Stimulated activated CD8-positive, alpha-beta memory T cell treated with anti-CD3 and anti-CD28 coated beads, Interleukin-12 subunit alpha, Interleukin-12 subunit beta, amount 100 ng/mL, for 1 hour (primary cell): ENCODE measurements at places on chromosomes 6 and 20.

GRCh38 chr6:70985156-70985555, 28.3 kb upstream of the B3GAT2 start:
- DNase-seq = no peak

- no peak for DNase-seq
Observed at GRCh38 chr6:170473301-170473717, 79.8 kb downstream of the PSMB1 start.

GRCh38 chr6:105985098-105985815, 100.9 kb upstream of the PRDM1 start:
- DNase-seq = no peak

GRCh38 chr6:115712291-115712961, 348.3 kb downstream of the FRK start:
- DNase-seq = no peak

GRCh38 chr6:24255676-24256075, 102.2 kb downstream of the DCDC2 start:
- no peak for DNase-seq

DNA sequence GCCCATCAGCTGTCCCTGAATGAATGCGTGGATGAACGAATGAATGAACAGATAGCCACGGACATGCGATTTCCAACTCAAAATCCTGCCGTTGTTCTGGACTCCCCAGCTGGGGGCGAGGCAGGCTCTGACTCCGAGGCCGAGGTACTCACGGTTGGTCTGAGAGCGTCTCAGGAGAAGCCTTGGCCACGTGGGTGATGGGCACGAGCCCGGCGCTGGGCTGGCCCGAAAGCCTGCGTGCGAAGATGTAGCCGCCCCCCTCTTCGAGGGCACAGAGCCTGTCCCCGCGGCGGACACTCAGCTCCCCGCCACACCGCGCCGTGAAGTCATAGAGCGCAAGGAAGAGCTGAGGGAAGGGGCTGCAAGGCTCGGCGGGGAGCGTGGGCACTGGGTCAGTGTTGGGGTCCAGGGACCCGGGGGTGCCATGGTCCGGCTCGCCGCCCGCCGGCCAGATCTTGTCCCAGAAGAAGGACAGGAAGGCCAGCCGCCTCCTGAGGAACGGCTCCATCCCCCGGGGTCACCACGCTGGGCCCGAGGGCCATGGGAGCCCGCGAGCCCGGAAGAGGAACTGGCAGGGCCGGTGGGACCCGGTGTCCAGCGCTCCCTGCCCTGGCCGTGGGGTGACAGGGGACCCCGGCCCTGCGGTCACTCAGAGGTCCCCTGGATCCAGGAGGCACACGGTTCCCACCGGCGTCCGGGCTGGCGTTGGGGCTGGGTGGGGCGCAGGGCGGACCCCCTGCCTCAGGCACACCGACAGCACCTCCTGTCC, 409 bp downstream of the SRMS start:
- DNase-seq = no peak

DNA sequence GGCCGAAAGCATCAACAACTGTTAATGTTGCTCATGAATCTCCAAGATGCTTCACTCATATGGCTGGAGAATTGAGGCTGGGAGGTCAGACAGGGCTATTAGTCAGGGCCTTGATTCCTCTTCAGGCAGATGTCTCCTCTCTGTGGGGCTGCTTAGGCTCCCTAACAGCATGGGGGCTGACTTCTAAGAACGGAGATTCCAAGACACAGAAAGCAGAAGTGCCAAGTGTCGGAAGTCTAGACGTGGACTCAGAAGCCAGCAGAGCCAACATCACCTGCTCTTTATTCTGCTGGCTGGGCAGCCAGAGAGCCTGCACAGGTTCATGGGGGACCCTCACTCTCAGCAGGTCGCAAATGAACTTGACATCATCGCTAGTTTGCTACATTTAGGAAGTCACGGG, 279.8 kb downstream of the CDH26 start:
- no peak for DNase-seq

DNA sequence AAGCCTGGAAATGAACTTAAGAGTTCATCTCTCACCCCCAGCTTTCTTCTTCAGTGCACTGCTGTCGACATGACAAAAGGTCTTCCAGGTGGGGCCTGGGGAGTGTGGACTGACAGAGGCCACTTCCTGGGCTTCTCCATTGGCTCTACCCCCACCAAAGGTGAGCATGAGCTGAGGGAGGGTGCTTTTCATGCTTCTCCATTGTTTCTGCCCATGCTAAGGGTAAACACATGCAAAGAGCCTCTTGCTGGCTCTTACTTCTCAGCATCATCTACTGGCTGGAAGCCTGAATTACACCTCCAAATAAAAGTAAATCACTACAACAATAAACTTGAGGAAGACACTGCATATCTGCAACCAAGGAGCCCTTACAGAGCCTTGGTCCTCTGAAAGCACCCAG, 227.2 kb downstream of the EPM2A start:
- no peak for DNase-seq
